ENCODE measurements at places on chromosomes 4 and X.

DNA sequence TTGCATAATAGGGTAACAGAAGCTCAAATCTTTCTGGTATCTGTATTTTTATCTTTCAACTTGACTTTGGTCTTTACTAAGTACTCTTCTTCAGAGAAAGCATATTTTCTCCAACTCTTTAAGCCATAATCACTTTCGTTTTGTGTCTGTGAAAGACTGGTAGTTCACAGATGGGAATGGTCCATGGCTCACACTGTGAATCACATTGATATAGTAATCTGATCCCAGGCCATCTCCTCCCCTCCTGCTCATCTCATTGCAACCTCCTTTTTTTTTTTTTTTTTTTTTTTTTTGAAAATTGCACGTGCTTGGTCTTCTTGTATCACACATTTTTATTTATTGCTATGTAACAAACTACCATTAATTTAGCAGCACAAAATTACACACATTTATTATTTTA, 694.5 kb upstream of the SLIT2 start:
- DNase-seq, result no peak

- no peak for DNase-seq
These were observed 187.7 kb downstream of the RAP1GDS1 start for GRCh38 chr4:98448908-98449307.

GRCh38 chrX:149567621-149568417, 18.1 kb upstream of the HSFX3 start:
- DNase-seq, result no peak

DNA sequence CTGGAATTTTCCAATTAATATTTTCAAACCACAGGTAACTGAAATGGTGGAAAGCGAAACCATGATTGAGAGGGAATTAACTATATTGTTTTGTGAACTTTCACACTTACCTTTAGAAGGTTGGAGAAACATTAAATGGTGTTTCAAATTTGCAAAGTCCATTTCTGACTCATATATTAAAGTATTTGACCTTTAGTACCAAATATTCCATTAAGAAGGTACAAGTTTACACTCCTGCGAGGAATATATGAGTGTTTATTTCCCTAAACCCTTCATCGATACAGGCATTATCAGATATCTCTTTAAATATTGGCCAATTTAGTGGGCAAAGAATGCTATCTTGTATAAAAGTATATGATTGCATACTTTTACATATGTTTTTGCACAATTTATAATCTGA, 44.1 kb upstream of the NPNT start:
- DNase-seq, result no peak

GRCh38 chr4:152164561-152164960, 371.3 kb downstream of the FBXW7 start:
- no peak for DNase-seq

- no peak for DNase-seq
These were observed 296.2 kb upstream of the AMOT start for GRCh38 chrX:113136836-113137235.

- no peak for DNase-seq
These were observed 46.9 kb downstream of the KIF4A start for GRCh38 chrX:70336767-70337166.

- DNase-seq, result no peak
These were observed 47.8 kb downstream of the CLCN3 start for GRCh38 chr4:169668069-169668721.

DNA sequence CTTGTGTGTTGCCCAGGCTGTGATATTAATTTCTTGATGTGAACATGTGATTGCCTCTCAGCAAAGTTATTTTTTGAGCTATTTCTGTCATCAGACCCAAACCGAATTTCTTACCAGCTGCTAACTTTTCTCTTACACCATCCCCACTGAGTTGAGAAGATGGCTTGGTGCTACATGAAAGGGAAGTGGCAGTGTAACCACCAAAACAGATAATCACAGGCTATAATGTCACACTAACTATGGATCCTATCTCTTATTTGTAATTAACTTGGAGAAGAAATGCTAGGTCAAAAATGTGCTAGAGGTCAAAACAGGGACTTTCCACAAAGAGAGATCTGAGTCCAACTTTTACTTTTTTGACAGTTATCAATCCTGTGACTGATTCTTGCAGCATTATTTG, 43.8 kb downstream of the ELOVL6 start:
- no peak for DNase-seq

- DNase-seq, result no peak
These were observed 189.1 kb upstream of the POU3F4 start for GRCh38 chrX:83319023-83319422.

DNA sequence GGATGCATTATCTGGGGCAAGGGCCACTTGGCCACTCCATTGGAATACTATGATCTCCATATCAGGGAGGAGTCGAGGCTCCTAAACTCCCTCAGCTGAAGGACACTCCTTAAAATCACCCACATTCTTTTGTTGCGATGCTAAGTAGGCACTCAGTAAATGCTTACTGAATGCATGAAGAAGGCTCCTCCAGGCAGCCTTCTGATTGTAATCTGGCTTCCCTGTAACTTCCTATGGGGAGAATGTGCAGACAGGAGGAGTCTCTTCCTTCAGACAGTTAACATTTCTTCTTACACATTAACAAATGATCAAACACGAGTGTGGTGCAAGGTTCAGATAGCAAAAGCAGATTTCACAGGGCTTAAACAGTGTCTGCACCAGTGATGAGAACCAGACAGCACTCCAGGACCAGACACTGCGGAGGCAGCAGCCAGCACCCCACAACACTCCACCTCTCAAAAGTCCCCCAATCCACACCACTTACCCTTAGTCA, 21.4 kb upstream of the USO1 start:
- no peak for DNase-seq

DNA sequence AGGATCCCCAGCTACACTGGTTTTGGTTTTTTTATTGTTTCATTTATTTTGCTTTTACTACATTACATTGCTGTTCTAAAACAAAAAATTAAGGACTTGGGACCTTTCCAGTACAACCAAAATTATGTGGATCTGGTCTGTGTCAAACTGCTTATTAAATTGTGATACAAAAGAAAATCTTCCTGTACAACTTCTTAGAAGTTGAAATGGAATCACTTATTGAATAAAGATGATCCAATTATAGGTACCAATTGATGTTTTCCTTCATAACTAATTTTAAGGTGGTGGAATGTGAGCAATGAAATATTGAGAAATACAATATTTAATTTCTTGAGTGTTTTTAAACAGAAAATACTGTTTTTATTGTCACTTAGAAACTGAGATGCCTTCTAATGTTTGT, 67.3 kb downstream of the C4orf46 start:
- DNase-seq, result no peak

- no peak for DNase-seq
These were observed 17.4 kb downstream of the DGKQ start for GRCh38 chr4:955931-956381.

GRCh38 chr4:70298051-70298450, 36.7 kb upstream of the CABS1 start:
- DNase-seq, result no peak

DNA sequence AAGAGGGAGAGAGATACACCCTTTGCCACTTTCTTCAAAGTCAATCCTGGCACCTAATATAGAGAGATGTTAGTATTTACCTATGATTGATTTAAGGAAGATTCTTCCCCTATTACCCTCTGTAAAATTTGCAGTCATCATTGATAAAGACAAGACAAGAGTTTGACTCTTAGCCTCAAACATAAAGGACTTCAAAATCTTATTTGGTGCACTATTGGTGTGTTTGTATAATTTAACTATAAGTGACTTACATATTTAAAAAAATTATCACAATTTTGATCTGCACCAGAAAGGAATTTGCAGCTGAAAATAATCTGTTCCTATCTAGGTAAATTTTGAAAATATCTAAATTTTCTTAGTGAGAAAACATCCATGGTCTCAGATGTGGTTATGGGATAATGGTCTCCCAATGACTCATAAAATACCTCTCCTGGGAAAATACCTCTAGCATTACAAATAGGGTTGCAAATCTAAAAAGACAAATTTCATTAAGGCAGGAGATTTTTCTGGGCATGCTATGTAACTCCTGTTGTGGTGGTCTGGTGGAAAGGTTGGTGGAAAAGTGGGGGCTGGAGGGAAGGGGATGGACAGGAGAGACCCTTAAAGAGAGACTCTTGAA, 173.6 kb upstream of the MED14 start:
- no peak for DNase-seq

DNA sequence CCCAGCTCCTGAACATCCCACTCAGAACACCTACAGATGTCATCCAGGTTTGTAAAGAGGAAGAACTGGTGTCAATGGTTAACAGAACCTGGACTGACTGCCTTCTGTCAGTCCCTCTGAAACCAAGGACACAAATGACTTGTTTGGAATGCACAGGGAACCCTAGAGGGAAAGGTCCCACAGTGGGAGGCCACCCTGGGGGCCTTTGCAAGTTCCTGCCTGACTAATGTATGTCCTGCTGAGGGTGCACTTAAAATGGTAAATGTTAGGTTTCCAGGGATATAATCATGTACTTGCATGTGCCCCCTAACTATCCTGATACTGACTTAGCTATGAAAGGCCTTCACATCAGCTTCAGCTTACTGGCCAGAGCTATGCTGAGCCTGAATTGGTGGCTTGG, 15.0 kb upstream of the XAGE2 start:
- DNase-seq, result no peak

DNA sequence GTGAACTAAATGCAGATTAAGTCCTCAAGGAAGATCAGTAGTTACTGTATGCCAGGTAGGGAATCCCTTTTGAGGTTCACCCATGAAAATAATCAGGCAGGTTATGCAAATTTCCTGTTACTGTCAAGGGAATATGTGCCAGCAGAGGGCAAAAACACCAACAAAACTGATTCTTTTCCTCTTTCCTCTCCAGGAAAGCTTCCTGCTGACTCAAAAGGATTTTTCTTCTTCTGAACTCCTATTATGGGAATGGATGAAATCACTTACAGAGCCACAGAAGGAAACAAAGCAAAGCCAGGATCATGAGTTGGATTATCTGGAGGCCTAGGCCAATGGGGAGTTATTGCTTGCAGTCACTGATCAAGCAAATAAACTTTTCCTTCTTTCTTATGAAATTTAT, 49.7 kb downstream of the TMPRSS11F start:
- DNase-seq, result no peak

- DNase-seq, result no peak
These were observed 346.6 kb downstream of the CENPC start for GRCh38 chr4:67198727-67199126.

GRCh38 chrX:7088968-7089615, 58.4 kb upstream of the STS start:
- DNase-seq, result no peak

Data from memory B cell (primary cell).